ENCODE measurements at places on chromosomes 6 and 20.

DNA sequence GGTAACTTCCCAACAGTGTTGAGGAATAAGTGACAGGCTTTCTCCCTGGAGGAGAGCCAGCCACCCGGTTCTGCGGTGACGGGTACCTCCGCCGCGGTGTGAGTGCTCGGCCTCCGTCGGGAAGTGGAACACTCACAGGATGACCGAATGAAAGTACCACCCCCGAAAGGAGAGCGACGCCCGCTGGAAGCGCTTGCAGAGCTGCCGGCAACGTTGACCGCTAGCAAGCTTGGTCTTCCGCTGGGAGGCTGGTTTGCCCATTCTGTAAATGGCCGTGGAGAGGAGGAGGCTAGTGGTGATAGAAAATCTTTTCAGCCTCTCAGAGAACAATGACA, 614 bp upstream of the TMEM242 start:
- no peak for DNase-seq

DNA sequence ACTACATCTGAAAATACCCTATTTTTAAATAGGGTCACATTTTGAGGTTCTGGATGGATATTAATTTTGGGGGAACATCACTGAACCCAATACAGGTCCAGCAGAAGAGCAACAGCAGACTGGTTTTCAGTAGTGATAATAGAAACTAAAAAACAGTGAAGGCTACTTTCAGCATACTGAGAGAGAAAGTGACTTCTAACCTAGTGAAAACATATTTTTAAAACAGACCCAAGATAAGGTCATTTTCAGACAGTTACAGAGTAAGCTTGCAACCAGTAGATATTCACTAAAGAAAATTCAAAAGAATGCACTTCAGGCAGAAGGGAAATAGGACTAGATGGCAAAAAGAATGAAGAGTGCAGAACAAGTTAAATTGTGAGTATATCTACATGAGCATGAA, 42.0 kb upstream of the TMEM244 start:
- no peak for DNase-seq

- no peak for DNase-seq
Observed at GRCh38 chr6:135183532-135184440, 2.7 kb downstream of the MYB start.

GRCh38 chr20:19138758-19139157, 73.7 kb upstream of the SLC24A3 start:
- no peak for DNase-seq

DNA sequence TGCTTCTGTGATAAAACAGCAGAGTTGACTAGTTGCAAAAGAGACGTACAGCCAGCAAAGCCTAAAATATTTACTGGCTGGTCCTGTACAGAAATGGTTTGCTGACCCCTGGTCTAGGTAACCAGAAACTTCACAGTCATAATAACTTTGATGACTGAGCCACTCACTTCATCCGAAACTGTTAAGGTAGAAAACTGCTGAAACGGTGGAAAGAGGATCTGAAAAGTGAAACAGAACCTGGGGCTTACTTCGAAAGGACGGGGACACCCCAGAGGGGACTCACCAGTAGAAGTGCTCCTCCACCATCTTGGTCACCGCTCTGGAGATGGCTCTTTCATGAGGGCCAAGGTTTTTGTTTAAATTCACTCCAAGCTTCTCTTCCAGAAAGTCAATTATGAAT, 16.4 kb downstream of the FAXC start:
- no peak for DNase-seq

DNA sequence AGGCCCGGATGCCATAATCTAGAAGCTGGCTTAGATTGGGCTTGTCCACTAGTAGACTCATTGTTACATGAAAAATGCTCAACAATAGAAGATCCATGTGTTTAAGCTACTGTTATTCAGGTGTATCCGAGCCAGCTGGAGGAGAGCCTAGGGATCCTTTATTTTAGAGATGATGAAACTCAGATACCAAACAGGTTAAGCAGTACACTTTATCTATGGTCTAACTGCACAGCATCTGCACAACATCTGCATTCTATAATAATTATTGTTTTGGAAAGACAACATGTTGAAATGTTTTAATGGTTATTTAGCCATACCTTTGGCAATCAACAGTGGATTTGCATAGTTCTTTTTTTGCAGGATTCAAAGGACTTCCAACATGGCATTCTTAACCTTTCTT, 134.1 kb downstream of the RFPL4B start:
- no peak for DNase-seq

GRCh38 chr20:50930139-50930975, 880 bp downstream of the ADNP start:
- DNase-seq: no peak

- no peak for DNase-seq
Observed at GRCh38 chr20:53949319-53949839, 121.0 kb downstream of the BCAS1 start.

GRCh38 chr6:11266926-11267325, 34.5 kb upstream of the NEDD9 start:
- no peak for DNase-seq

All from esophagus squamous epithelium (tissue), 5 donors.